ENCODE measurements at places on chromosomes 7 and 10.

DNA sequence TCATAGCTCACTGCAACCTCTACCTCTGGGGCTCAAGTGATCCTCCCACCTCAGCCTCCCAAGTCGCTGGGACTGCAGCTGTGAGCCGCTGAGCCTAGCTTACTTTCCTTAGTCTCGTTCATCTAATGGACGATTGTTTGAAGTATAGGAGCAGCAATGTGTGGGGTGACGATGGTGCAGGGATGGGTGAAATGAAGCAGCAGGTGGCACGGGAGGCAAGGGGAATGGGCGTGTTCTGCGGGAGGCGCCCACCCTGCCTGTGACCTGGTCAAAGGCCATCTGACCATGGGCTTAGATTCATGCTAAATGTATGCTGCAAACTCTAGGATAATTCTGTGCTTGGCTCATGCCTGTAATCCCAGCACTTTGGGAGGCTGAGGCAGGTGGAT lies 210.7 kb downstream of the MAD1L1 start:
- no peak for DNase-seq

DNA sequence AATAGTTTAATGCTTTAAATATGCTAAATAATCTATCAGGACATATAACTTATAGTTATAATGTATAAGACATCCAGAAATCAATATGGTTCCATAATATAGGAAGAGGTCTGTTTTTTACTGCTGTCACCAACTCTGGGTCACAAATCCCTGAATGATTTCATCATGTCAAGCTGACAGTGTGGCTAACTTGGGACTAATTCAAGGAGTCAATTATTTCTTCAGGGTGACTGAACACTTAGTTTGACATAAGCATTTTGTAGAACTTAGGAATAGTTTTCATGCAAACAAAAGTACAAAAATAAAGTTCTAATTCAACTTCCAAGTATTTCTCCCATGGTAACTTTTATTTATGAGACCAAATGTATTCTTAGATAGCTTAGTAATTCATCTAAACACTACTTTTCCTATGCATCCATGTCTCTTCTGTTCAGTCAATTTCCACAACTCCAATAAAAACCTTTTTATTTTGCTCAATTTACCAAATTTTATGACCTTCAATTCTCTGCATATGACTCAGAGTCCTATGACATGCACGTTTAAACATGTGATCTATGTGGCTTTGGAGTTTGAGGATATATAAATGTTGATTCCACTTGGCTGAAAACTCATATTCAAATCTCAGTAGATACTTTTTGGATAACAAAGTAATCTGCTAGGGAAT lies 40.3 kb upstream of the GNAT3 start:
- no peak for DNase-seq

DNA sequence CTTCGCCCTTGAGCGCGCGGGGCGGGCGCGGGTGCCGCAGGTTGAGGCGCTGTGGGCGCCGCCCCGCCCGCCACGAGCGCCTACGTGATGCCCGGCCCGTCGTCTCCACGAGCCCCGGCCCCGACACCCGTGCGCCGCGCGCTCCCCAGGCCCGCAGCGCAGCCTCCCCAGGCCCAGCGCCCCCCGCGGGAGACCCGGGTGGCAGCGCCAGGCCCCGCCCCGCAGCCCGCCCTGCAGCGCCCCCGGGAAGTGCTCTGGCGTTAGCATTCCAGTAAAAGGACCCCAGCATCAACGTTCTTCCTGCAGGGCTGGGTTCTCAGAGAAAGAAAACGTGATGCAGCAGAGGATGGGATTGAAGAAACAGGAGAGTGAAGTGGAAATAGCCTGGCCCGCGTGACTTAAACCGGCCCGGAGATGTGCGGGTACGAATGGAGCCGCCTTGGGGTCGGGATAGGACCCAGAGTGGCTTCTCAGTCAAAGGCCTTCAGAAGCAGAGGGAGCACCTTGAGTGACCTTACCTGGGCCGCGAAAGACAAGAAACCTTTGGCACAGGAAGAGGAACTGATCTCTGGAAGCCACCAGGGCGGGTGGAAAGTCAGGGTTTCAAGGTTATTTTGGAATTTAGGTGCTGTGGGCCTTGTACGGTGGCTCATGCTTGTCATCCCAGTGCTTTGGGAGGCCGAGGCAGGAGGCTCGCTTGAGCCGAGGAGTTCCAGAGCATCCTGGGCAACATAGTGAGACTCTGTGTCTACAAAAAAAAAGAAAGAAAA lies 1.8 kb downstream of the PFKP start:
- DNase-seq = no peak

DNA sequence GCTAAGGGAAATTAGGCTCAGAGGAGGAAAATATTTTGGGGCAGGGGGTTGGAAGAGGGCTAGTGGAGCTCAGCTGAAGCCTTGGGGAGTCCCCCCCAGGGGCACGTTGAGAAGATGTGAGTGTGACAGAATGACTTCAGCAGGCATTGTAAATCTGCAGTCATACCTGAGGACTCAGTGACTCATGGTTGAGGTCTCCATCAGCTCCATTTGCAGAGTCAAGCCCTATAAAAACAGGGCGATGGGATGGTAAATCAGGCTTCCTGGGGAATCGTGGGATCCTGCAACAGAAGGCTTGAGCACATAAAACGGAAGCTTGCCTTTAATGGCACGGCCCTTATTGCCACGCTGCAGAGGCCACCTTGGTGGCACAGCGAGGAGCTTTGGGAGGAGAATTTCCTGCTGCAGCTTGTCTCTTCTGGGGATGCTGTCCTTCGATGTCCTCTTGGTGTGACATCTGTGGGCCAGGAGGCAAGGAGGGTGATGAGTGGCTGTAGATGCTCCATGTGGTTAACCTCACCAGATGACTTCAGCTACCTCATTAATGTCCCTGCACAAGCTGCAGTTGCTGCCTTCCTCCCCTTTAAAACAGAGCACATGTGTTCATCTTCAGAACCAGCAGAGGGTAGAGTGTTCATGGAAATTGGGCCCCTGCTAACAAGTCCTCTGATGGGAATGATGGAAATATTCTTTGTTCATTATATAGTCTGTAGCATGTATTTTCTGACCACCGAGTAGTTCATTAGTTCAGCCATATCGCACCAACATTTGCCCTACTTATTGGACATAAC lies 285.9 kb downstream of the LRMDA start:
- no peak for DNase-seq

Measured in NCI-H187 (cell line).